ENCODE measurements at places on chromosomes 7 and 10. TPM values are rescaled to one million over a fixed set of nuclear protein-coding genes. Genes with fewer than 3 reads are reported as not detected.

DNA sequence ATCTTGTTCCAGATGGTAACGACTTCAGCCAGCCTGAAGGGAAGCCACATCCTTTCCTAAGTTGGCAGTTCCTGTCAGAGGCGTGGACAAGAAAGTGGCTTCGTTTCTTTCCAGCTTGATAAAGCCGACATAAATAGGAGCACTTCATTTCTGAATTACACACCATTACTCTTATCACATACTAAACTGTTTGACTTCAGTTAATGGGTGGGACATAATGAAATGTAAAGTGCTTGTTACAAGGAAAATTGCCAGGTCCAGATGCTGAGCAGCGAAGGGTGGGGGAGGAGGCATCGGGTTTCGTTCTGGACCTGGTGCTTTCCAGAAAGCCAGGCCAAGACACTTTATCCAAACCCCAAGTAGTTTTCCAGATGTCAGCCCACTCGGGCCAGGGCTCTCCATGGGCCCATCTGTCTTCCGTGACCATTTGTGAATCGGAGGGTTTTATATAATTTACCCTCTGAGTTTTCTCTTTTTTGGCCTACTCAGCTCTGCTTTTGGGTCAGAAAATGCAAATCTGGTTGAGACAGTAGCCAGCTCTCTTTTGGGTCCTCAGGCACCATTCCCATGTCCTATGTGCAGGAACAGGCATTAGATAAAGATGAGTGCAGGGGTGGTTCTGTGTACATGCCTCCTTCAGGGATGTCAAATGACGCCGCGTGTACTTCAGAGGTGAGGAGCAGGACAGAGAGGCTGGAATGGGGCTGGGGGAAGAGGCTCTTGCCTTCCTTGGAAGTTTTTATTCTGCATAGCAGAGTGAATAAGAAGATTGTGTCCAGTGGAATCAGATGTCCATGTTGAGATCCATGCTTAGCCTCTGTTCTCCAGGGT, 90.2 kb downstream of the TACC2 start:
- DNase-seq = no peak

- no peak for DNase-seq
These were observed 7.6 kb downstream of the PSMA2 start for GRCh38 chr7:42924223-42924838.

DNA sequence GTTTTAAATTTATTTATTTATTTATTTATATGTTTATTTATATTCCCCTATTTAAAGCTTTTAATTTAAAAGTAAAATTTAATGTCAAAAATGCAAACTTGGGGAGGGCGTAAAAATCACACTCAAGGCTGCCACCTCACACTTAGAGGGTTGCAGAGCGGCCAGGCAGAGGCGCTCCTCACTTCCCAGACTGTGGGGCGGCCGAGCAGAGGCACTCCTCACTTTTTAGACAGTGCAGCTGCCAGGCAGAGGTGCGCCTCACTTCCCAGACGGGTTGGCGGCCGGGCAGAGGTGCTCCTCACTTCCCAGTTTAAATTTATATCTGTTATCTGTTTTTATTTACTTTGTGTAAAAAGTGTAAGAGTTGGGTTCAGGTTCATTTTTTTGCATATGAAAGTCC, 10.0 kb upstream of the ZNF425 start:
- no peak for DNase-seq

The GOLGA7B gene
- 3.3 TPM for total RNA-seq
